ENCODE measurements at places on chromosomes 12 and 14.

GRCh38 chr12:53227836-53228235 lies 4.2 kb downstream of the RARG start:
- no peaks in the 10 kb centered on the region for H3K27me3 ChIP-seq
- DNase-seq, result no peak
- H3K4me3 ChIP-seq, result no peak overlapping the region
- H3K36me3 ChIP-seq, result no peaks in the 10 kb centered on the region
- no peak overlapping the region for H3K27ac ChIP-seq

GRCh38 chr12:64029013-64029857 lies 184.7 kb downstream of the SRGAP1 start:
- no peak overlapping the region for H3K4me3 ChIP-seq
- H3K27ac ChIP-seq, result no peak overlapping the region
- no peaks in the 10 kb centered on the region for H3K36me3 ChIP-seq
- no peaks in the 10 kb centered on the region for H3K27me3 ChIP-seq
- H3K4me1 ChIP-seq, result peaks cover 4% of the 10 kb centered on the region

- no peak overlapping the region for H3K4me3 ChIP-seq
- H3K27ac ChIP-seq, result no peak overlapping the region
- DNase-seq, result no peak
- no peaks in the 10 kb centered on the region for H3K27me3 ChIP-seq
Observed at GRCh38 chr12:53956251-53956887, 1.7 kb downstream of the HOXC12 start.

DNA sequence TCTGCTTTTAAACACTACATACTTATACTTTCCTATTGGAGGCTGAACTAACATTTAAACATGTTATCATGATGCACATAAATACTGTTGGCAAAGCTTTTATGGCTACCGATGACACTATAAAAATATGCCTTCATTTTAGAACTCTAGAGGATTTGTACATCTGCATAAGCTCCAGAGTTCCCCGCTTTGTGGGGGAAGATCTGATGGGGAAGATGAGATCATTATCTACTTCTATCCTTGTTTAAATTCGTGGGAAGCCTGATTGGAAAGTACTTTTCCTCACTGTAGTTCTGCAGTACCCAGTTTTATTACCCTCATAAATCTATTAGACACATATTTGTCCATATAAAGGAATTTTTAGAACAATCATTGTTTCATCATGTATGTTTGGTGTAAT lies 299.6 kb upstream of the ATP2B1 start:
- no peaks in the 10 kb centered on the region for H3K27me3 ChIP-seq
- DNase-seq, result no peak
- no peak overlapping the region for H3K27ac ChIP-seq
- H3K36me3 ChIP-seq, result no peaks in the 10 kb centered on the region
- H3K4me1 ChIP-seq, result no peaks in the 10 kb centered on the region

DNA sequence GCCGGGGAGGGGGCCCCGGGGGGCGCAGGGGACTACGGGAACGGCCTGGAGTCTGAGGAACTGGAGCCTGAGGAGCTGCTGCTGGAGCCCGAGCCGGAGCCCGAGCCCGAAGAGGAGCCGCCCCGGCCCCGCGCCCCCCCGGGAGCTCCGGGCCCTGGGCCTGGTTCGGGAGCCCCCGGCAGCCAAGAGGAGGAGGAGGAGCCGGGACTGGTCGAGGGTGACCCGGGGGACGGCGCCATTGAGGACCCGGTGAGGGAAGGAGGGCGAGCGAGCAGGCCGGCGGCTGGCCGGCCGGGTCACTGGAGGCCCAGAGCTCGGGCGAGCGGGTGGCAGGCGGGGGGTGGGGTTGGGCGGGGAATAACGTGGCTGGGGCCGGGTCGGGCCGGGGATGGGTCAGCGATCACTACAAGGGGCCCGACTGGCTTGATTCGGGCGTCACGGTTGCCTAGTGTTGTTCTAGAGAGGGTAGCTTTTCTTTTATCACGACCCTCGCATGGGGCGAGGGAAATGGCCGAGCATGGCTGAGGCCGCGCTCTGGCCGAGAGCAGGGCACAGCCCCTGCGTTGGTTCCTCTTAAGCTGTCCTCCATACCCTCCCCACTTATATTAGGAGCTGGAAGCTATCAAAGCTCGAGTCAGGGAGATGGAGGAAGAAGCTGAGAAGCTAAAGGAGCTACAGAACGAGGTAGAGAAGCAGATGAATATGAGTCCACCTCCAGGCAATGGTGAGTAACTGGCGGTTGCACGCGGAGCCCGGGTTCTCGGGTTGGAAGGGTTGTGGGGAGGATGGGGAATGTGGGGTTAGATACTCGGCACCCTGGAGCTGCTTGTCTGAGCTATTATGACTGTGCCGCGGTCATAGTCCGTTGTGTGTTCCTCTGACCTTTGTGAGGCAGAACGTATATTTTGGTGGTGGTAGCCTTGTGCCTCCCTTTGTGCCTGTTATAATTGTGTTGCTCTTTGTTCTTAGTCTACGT lies 603 bp downstream of the PABPN1 start:
- H3K4me3 ChIP-seq, result peak overlapping the region; percentile 96
- peaks cover 33% of the 10 kb centered on the region for H3K4me1 ChIP-seq
- peak overlapping the region; percentile 99 for H3K27ac ChIP-seq
- H3K36me3 ChIP-seq, result no peaks in the 10 kb centered on the region
- DNase-seq, result peak; percentile 54

GRCh38 chr12:57222286-57223190 lies 5.9 kb downstream of the NXPH4 start:
- no peak overlapping the region for H3K4me3 ChIP-seq
- no peaks in the 10 kb centered on the region for H3K36me3 ChIP-seq
- no peak for DNase-seq
- no peak overlapping the region for H3K27ac ChIP-seq

- no peaks in the 10 kb centered on the region for H3K36me3 ChIP-seq
- no peak overlapping the region for H3K27ac ChIP-seq
- H3K4me3 ChIP-seq, result no peak overlapping the region
- DNase-seq, result no peak
- H3K27me3 ChIP-seq, result no peaks in the 10 kb centered on the region
Observed at GRCh38 chr12:5507944-5508343, 76.0 kb downstream of the NTF3 start.
